ENCODE measurements at places on chromosomes 11 and 22. TPM values are rescaled to one million over a fixed set of nuclear protein-coding genes. Genes with fewer than 3 reads are reported as not detected.

TCN1 gene
- 108 TPM for total RNA-seq

MMP27 gene
- not detected for total RNA-seq

DNA sequence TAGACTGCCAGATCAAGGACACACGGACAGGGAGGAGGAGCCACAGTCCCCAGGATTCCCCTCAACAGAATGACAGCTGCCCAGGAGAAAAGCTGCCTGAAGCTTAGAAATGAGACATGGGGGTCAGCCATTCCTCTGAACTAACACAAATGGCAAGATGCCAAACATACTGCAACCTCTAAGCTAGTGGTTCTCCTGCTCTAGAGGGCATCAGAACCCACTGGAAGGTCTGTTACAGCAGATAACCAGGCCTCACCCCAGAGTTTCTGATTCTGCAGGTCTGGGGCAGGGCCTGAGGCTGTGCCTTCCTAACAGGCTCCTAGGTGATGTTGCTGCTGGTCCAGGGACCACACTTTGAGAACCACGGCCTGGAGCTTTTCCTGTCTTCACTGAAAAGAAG is 28.6 kb upstream of the BID start:
- H3K36me3 ChIP-seq = peaks cover 54% of the 10 kb centered on the region
- no peaks in the 10 kb centered on the region for H3K4me1 ChIP-seq
- H3K27me3 ChIP-seq = no peaks in the 10 kb centered on the region
- no peak overlapping the region for H3K4me3 ChIP-seq
- H3K27ac ChIP-seq = no peak overlapping the region
- no peak for DNase-seq

- DNase-seq = no peak
- no peaks in the 10 kb centered on the region for H3K27me3 ChIP-seq
- peak overlapping the region; percentile 91 for H3K4me3 ChIP-seq
- H3K4me1 ChIP-seq = peaks cover 10% of the 10 kb centered on the region
- no peaks in the 10 kb centered on the region for H3K36me3 ChIP-seq
- H3K27ac ChIP-seq = peak overlapping the region; percentile 90
Observed at GRCh38 chr11:103091064-103091800, 728 bp downstream of the DCUN1D5 start.

- no peaks in the 10 kb centered on the region for H3K36me3 ChIP-seq
- H3K4me3 ChIP-seq = no peak overlapping the region
- H3K27me3 ChIP-seq = peaks cover 32% of the 10 kb centered on the region
- DNase-seq = no peak
- no peak overlapping the region for H3K27ac ChIP-seq
Observed at GRCh38 chr11:120577624-120578363, 66.2 kb downstream of the GRIK4 start.

GRCh38 chr11:113991170-113991569 is 16.3 kb downstream of the HTR3A start:
- DNase-seq = no peak
- H3K27me3 ChIP-seq = no peaks in the 10 kb centered on the region
- no peak overlapping the region for H3K4me3 ChIP-seq
- H3K36me3 ChIP-seq = no peaks in the 10 kb centered on the region
- H3K27ac ChIP-seq = no peak overlapping the region

DNA sequence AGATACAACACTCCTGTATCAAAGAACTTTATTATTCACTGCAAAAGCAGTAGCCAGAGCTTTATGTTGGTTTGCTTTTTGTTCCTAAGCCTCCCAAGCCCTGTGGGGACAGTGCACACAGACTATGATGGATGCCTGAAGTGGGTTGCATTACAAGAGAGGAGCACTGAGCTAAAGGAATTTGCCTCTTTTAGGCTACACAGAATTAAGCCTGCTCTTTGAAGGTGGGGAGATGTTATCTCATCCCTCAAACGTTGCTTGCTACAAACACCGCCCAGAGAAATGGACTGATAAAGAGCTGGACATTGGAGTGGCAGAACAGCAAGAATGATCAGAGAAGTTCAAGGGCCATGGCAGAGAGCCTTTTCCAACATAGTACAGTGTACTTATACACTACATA is 2.5 kb upstream of the POGLUT3 start:
- H3K27ac ChIP-seq = peak overlapping the region; percentile 95
- DNase-seq = no peak
- no peak overlapping the region for H3K4me3 ChIP-seq

GRCh38 chr11:121282886-121283502 is 9.6 kb upstream of the SC5D start:
- H3K27me3 ChIP-seq = no peaks in the 10 kb centered on the region
- DNase-seq = no peak

All from esophagus squamous epithelium (tissue), 5 donors.